SW 1271 (cell line): ENCODE measurements at places on chromosomes 5 and 9.
A peak's percentile ranks its signal among the peaks of the same experiment; 100 is the strongest.

DNA sequence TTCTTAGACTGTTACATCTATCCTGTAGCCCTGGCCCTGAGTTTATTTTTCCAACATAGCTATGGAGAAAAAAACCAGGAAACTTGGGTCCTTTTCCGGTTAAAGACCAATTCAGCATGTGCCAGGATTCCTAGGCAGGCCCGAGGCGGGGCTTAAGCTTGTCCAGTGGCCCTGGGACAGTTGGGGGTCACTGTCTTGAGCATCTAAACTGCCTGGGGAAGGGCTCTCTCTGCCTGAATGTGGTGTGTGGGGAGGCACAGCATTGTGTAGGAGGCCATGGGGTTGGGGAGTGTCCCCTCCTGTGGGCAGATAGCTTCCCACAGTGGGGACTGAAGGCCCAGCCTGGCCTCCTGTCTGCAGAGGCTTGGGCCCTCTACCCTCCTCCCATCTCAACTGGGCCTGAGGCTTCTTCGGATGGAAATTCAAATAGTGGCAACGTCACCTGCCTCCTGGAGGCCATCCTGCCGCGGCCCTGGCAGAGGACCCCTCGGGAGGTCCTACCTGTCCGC lies 88.8 kb downstream of the PHF2 start:
- no peak for DNase-seq

GRCh38 chr9:133105461-133105770 lies 15.6 kb downstream of the RALGDS start:
- DNase-seq = no peak

DNA sequence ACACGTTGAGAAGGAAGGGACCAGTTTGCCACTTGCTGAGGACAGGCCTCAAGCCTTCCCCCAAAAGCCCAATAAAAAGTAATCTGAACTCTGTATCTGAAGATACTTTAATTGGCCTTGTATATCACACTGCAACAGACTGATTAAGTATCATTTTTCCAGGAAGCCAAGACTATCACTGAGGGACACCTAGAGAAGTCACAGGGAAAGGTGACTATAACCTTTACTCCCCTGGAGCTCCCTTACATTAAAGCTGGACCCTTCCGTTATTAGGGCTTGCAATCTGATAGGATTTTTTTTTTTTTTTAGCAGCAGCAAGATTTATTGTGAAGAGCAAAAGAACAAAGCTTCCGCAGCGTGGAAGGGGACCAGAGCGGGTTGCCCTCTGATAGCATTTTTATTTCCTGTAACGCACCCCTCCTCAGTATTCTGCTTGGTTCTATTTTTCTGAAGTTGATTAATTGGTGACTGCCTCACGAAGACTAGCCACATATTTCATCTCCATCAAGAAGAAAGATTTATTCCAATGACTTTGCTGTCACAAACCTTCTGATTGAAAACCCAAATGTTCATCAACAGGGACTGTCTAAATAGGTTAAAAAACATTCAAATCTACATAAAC lies 2.7 kb downstream of the CDC14B start:
- no peak for DNase-seq

- DNase-seq = no peak
Observed at GRCh38 chr5:35887321-35888100, 30.8 kb downstream of the IL7R start.

DNA sequence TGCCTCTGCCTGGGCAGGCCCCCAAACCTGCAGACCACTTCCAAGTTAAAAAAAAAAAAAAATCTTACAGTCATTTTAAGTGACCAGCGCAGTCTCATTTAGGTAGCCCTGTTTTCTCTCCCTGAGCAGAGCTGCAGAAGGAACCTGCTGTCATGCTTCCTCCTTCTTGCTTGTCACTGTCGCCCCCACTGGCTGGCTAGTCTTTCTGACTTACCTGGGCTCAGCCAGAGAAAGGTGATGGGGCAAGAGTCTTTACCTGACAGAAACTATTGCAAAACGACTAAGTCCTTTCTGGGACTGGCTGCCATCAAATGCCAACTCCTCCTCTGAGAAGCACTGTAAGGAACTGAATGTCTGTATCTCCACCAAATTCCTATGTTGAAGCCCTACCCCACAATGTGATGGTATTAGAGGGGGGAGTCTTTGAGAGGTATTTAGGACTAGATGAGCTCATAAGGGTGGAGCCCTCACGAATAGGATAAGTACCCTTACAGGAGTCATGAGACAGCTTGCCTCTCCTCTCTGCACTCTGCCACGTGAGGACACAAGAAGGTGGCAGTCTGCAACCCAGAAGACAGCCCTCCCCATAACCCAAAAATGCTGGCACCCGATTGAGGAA lies 58.4 kb upstream of the SHC3 start:
- no peak for DNase-seq

- no peak for DNase-seq
Observed at GRCh38 chr5:149679876-149680809, 50.0 kb upstream of the PPARGC1B start.

DNA sequence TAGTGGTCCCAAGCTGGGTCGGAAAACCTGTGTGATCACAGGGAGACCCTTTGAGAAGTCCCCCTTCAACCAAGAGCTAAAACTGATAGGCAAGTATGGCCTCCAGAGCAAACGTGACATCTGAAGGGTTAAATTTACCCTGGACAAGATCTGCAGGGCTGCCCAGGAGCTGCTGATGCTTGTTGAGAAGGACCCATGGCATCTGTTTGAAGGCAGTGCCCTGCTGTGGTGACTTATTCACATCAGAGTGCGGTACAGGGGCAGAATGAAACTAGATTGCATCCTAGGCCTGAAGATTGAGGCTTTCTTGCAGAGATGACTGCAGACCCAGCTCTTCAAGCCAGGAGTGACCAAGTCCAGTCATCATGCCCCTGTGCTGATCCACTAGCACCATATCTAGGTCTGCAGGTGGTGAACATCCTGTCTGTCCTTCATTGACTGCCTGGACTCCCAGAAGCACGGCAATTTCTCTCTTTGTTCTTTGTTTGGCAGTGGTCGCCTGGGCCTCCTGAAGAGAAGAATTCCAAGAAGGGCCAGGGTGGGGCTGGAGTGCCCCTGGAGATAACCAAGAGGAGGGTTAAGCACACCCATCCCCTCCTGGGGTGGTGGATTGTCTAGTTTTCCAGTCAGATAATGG lies 25.7 kb upstream of the CHD1 start:
- no peak for DNase-seq

DNA sequence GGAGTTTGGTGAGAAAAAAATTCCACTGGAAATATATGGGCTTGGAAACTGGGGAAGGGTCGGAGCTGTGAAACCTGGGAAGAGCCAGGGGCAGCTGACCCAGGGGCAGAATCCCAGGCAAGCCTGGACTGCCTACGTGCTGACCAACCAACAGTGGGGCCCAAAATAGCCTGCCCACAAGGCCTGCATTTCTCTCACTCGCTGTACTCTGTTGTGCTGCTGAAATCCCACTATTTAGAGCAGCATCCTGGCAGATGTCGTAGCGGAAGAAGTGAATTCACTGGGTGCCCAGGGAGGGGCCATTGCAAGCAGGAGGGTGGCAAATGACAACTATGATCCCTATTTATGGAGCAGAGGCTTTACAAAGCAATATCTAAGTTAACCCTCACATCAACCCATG lies 9.5 kb downstream of the GDNF start:
- DNase-seq = no peak

DNA sequence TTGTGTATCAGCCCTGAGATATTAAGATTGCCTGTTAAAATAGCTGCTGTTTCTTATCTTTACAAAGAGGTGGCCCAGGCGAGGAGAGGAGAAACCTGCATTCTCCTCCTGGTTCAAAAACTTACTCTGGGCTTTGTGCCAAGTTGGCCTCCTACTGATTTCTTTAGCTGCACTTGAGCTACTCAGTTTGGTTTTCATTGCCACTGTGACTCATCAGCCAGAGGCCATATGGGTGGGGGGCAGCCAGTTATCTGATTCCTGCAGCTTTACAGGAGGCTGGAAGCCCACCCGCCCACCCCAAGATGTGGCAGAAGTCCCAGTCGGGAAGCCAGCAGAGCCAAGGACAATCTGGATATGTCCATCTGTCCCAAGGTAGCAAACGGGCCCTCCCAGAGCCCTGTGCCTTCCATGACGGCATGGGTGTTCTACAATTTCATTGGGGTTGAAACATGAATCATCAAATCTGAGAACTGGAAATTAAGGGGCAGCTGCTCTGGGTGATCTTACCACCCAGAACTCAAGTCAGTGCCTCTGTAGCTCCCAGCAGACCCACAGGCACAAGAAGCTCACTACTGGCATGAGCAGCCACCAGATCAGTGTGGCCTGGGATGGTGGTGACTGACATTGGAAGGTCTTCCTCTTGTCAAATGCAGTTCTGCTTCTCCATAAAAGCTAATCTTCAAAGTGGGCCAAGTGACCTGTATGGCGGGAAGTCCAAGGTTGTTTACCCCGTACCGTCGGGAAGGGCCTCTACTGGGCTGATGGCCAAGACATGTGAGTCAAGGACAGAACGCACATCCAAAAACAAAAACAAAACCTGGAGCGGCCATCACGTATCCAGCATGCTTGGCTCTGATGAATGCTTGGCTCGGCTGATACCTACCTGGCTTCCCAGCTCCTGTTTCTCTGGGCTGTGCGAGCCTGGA lies 15.6 kb downstream of the FCN2 start:
- peak; percentile 33 for DNase-seq

DNA sequence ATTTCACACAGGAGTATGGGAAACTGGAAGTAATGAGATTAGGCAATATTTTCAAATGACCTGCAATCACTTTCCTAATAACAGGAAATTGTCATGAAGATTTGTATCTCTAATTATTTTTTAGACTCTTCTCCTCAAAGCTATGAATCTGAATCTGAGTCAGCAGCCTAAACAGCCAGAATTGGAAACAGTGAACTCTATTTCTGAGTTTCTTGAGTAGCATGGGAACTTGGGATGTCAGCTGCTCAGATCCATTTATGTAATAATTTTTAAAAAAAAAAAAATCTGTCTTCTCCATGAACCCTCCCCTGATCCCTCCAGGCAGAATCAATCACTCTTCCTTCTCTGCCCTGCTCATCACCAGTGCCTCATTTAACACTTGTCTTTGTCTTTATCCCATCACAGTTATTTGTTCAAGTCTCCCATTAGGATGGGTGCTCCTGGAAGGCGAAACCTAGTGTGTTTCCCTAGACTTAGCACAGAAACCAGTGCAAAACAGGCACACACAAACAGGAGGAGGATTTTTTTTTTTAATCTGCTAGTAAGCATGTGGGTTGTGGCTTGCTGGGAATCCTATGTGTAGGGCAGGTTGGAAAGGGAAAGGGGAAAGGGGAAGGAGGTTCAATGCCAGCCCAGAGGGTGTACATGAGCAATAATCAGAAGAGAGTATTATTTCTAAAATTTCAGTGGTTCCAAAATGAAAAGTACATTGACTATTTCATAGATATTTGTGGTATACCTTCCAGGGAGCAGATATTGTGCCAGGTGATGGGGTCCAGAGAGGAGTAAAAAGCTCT lies 186.8 kb downstream of the TTLL11 start:
- DNase-seq = no peak

- DNase-seq = no peak
Observed at GRCh38 chr9:87868175-87868574, 14.5 kb upstream of the SPATA31E1 start.

- DNase-seq = no peak
Observed at GRCh38 chr5:10607666-10608073, 43.8 kb downstream of the ANKRD33B start.

- no peak for DNase-seq
Observed at GRCh38 chr5:120813551-120813950, 349.5 kb downstream of the PRR16 start.

DNA sequence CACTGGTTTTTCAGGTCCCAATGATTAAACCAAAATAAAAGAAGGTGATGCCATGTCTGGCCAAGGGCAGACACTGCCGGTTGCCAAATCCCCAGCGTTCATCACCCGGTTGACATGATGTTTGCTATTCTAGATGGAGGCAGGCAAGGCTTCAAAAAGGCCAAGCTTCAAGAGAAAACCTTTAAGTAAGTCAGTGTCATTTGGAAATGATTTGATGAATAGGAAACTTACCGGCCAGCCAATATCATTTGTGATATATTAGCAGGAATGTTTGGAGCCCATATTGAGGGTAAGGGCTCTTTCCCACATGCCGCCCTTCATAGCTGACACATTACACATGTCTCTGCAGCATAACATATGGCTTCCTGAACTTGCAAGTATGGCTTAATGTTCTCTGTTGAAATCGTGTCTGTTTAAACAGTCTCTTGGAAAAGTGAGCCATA lies 89.5 kb upstream of the TTC23L start:
- DNase-seq = no peak

DNA sequence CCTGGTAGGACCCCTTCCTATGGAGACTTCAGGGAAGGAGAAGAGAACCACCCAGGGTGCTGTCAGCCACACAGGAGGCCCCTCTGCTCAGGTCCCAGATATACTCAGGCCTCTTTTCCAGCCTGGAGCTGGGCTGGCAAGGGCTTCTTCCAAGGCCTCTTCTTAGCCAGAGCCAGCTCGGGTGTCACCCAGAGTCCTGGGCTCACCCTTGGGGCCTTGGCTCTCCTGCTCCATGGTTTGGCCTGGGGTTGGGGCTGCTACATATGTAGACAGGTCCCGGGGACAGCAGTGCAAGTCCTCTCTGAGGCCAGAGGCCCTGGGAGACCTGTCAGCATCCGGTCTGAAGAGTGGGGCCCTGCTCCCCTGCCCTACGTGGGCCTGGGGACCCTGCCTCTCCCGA lies 22.8 kb downstream of the PAEP start:
- no peak for DNase-seq

- no peak for DNase-seq
Observed at GRCh38 chr5:138233280-138233679, 20.2 kb upstream of the CDC23 start.

DNA sequence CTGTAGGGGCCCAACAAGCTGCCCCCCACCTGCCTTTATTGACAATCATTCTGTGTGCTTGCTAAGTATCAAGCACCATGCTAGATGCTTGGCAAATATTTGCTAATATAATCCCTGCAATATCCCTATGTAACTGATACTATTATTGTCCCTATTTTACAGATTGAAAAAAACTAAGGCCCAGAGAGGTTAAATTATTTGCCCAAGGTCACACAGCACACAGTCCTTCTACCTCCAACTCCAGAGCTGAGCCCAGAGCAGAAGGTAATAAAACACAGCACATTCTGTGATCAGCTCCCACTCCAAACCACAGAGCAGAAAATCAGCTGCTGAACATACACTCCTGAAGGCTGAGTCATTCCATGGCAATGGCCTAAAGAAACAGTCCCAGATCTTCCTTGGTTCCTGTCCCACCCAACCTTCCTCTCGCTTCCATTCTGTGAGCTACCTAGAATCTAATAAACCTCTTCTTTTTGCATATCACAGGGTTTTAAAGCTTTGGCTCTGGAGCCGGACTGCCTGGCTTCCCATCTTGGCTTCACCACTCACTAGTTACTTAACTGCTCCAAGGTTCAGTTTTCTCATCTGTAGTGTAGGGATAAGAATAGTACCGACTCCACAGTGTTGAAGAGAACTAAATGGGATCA lies 66.7 kb upstream of the ADRA1B start:
- DNase-seq = no peak
